ENCODE measurements at places on chromosomes 5 and 9. TPM values are rescaled to one million over a fixed set of nuclear protein-coding genes. Genes with fewer than 3 reads are reported as not detected.

GRCh38 chr5:77984587-77984986 lies 208.4 kb upstream of the TBCA start:
- no peak overlapping the region for H3K4me3 ChIP-seq
- H3K27me3 ChIP-seq = peaks cover 6% of the 10 kb centered on the region
- no peak overlapping the region for H3K27ac ChIP-seq
- no peak for DNase-seq
- H3K4me1 ChIP-seq = no peaks in the 10 kb centered on the region
- H3K36me3 ChIP-seq = no peaks in the 10 kb centered on the region

The HSPA5 gene
- 215 TPM for total RNA-seq

GRCh38 chr5:78543292-78543691 lies 105.3 kb downstream of the LHFPL2 start:
- no peaks in the 10 kb centered on the region for H3K4me1 ChIP-seq
- no peak overlapping the region for H3K27ac ChIP-seq
- no peaks in the 10 kb centered on the region for H3K36me3 ChIP-seq
- no peaks in the 10 kb centered on the region for H3K27me3 ChIP-seq
- no peak overlapping the region for H3K4me3 ChIP-seq

DNA sequence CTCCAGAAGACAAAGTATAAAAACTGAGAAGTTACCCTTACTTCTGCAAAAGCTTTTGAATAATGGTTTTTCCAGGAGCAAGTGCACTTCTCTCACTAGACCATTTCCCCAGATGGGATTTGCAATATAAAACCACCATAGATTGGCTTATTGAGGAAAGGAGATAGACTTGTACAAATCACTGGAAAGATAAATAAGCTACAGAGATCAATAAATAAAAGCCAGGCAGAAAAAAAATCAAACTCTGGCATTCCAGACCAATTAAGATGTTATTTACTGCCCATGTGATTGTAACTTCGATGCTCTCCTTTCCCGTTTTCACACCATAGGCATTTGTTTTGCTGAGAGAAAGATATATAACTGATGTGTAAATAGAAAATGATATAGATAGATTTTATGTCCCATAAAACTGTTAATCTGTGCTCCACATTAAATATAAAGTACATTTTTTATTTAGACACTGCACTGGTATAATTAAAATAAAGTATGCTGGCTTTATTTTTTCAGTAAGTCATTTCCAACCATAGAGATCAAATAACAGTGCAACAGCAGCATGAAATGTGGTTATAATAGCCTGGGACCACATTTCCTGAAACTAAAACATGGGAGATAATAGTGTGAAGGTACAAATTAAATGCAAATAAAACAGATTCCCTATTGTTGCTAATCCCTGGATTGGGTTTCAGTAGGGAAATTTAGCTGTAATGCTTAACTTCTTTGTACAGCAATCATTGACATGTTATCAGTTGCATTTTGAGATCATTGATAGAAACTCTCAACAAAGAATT lies 177.7 kb downstream of the NR2F1-AS1 start:
- H3K27me3 ChIP-seq = no peaks in the 10 kb centered on the region
- DNase-seq = no peak
- no peak overlapping the region for H3K27ac ChIP-seq
- H3K4me1 ChIP-seq = no peaks in the 10 kb centered on the region
- H3K4me3 ChIP-seq = no peak overlapping the region
- no peaks in the 10 kb centered on the region for H3K36me3 ChIP-seq

The BTNL3 gene
- total RNA-seq = not detected

DNA sequence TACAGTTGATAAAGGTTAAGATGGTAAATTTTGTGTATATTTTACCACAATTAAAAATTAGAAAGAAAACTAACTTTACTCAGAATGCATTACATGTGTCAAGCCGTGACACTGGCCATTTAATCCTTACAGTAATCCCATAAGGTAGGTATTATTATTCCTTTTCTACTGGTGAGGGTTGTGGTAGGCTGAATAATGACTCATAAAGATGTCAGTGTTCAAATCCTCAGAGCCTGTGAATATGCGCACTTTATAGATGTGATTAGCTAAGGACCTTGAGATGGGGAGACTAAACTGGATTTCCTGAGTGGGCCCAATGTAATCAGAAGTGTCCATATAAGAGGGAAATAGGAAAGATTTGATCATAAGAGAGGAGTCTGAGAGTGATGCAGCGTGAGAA lies 288.1 kb downstream of the TMEM167A start:
- H3K4me3 ChIP-seq = no peak overlapping the region
- H3K36me3 ChIP-seq = no peaks in the 10 kb centered on the region
- DNase-seq = no peak
- H3K4me1 ChIP-seq = no peaks in the 10 kb centered on the region

DNA sequence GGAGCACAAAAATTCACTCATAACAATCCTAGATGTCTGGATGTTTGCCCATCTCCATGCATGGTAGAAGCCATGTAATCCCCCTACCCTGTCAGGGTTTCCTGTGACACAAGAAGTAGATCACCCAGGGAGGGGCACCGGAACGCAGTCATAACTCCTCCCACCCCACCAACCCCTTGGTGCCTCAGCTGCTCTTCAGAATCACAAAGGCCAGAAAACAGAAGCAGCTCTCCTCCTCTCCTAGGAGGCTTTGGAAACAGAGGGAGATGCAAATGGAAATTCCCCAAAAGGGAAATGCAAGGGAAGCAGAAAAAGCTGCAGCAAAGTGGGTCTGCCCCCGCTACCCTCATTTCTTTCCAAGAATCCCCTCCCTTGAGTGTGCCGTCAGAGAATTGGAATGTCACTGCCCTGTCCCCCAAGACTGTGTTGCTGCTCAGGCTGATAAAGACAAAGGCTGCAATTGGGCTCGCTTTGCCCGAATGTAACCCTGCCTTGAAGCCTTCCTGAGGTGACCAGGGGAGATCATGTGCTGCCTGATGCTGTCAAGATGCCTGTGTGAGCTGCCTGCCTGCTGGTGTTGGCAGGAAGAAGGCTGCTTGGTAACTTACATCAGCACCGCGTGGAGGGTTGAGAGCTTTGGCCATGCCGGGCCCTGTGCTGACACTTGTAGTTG lies 65.5 kb upstream of the ABCA1 start:
- no peaks in the 10 kb centered on the region for H3K36me3 ChIP-seq
- no peak overlapping the region for H3K27ac ChIP-seq
- H3K4me3 ChIP-seq = no peak overlapping the region

- H3K4me1 ChIP-seq = peaks cover 6% of the 10 kb centered on the region
- no peak for DNase-seq
- H3K36me3 ChIP-seq = peaks cover 16% of the 10 kb centered on the region
These were observed at the start of gene NPR2 for GRCh38 chr9:35791297-35791921. TSS of gene NPR2 (plus strand) at chr9:35791591. CDS start at chr9:35792409, 818 bp downstream.

GRCh38 chr5:76799588-76799987 lies 19.2 kb upstream of the F2RL1 start:
- no peak overlapping the region for H3K27ac ChIP-seq
- peaks cover 13% of the 10 kb centered on the region for H3K27me3 ChIP-seq
- no peak overlapping the region for H3K4me3 ChIP-seq
- DNase-seq = no peak

Measured in K562 (cell line).